H9 (cell line): ENCODE measurements at places on chromosomes 4 and X. TPM values are rescaled to one million over a fixed set of nuclear protein-coding genes. Genes with fewer than 3 reads are reported as not detected.

GRCh38 chr4:108902769-108903168 lies 139.9 kb upstream of the ETNPPL start:
- no peak for DNase-seq
- no peaks in the 10 kb centered on the region; the same call in 1 of the 2 replicates for H3K4me1 ChIP-seq
- no peaks in the 10 kb centered on the region for H3K27me3 ChIP-seq
- no peak overlapping the region for H3K27ac ChIP-seq
- no peak overlapping the region for H3K4me3 ChIP-seq
- H3K36me3 ChIP-seq: no peaks in the 10 kb centered on the region

DNA sequence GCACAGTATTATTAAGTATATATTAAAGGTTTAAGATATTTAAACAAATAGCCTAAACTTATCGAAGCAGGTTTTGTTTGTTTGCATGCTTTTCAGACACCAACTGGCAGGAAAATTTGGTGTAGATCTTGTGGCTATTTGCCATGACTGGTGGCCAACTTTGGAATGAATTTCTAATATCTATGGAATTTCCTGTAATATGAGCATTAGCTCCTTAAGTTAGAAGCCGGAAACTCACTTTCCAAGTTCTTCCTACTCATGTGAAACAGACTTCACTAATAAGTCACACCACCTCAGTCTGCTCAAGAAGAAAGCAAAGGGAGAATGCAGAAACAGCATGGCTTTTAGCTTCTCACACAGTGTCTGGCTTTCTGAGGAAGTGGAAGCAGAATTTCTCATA lies 563.9 kb downstream of the GRXCR1 start:
- H3K27ac ChIP-seq: no peak overlapping the region
- H3K4me1 ChIP-seq: no peaks in the 10 kb centered on the region; the same call in 1 of the 2 replicates
- H3K27me3 ChIP-seq: no peaks in the 10 kb centered on the region
- no peak for DNase-seq

DNA sequence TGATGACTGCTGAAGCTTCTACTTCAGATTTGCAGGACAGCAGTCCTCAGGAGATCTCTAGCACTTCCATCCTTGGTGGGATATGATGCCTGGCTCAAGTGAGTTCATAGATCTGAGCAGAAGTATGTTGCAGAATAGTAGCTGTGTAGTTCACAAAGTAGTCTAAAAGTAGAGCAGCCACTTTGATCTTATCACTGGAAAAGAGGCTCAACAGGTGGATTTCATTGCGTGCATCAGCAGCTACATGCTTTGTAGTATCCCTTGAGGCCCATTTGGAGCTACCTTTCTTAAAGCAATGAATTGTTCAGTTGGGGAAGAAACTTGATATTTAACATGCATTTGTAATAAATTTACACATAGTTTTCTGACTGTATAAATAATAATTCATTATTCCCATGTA lies 29.9 kb downstream of the BEX3 start:
- H3K4me1 ChIP-seq: no peaks in the 10 kb centered on the region
- no peak overlapping the region for H3K4me3 ChIP-seq
- H3K27ac ChIP-seq: no peak overlapping the region
- peaks cover 16% of the 10 kb centered on the region; the same call in 2 of the 3 replicates for H3K36me3 ChIP-seq
- H3K27me3 ChIP-seq: no peaks in the 10 kb centered on the region
- DNase-seq: no peak

GRCh38 chr4:7761720-7762119 lies 177.9 kb downstream of the AFAP1 start:
- H3K27me3 ChIP-seq: no peaks in the 10 kb centered on the region
- no peaks in the 10 kb centered on the region for H3K4me1 ChIP-seq
- no peak overlapping the region for H3K27ac ChIP-seq
- DNase-seq: peak; percentile 80
- H3K36me3 ChIP-seq: peaks cover 3% of the 10 kb centered on the region; the same call in 1 of the 3 replicates

DNA sequence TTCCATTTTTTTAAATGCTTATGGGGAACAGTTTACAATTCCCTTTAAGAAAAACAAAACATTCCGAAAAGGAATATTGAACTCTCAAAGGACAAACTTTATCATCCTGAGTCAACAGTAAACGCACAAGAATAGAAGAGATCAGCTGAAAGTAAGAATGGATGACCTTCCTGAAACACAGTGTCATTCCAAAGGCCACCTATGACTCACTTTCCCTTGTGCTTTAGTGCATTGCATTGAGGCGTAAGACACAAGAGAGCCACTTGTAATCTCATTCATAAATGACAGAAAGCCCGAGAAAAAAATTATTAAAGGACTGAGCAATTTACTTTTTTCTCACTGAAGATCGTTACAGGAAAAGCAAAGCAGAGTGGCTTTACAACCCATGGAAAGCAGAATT lies 1062.4 kb upstream of the DIAPH2 start:
- no peaks in the 10 kb centered on the region for H3K27me3 ChIP-seq
- DNase-seq: no peak
- H3K4me1 ChIP-seq: no peaks in the 10 kb centered on the region
- no peak overlapping the region for H3K27ac ChIP-seq
- no peak overlapping the region for H3K4me3 ChIP-seq

DNA sequence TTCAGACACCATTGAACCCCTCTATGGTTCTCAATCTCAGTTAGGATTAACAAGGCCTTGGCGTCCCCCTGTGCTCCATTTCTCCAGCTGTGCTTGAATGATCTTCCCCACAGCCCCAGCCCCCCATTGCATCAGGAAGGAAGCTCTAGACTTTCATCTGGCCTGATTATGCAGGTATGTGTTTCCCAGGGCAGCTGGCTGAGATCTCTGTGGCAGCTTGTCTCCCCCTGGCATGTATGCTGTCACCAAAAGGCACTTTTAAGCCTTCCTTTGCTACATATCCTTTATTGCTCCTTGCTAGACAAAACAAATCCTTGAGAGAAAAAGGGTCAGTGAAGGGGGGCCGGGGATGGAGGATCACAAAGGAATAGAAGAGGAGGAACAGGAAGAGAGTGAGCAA lies 1056.0 kb upstream of the SLIT2 start:
- peak overlapping the region; percentile 89 for H3K27ac ChIP-seq
- no peak overlapping the region for H3K4me3 ChIP-seq
- peak; percentile 77 for DNase-seq
- peaks cover 21% of the 10 kb centered on the region for H3K36me3 ChIP-seq

- no peaks in the 10 kb centered on the region for H3K4me1 ChIP-seq
- no peaks in the 10 kb centered on the region for H3K36me3 ChIP-seq
- H3K27ac ChIP-seq: no peak overlapping the region
- H3K27me3 ChIP-seq: no peaks in the 10 kb centered on the region
- no peak for DNase-seq
- no peak overlapping the region for H3K4me3 ChIP-seq
These were observed 24.1 kb downstream of the CXCL8 start for GRCh38 chr4:73764513-73764912.

GRCh38 chr4:143559757-143560147 lies 46.2 kb downstream of the SMARCA5 start:
- H3K27ac ChIP-seq: no peak overlapping the region
- no peaks in the 10 kb centered on the region for H3K4me1 ChIP-seq
- no peak overlapping the region for H3K4me3 ChIP-seq
- peak; percentile 49 for DNase-seq
- no peaks in the 10 kb centered on the region for H3K36me3 ChIP-seq

SPARCL1 gene
- 0.17 and 0.68 TPM in 2 replicates for total RNA-seq

ZNF280C gene
- total RNA-seq: 6.6 and 8.2 TPM in 2 replicates

IL1RAPL1 gene
- 0.31 and 0.33 TPM in 2 replicates for total RNA-seq

LRAT gene
- 20.4 and 20.7 TPM in 2 replicates for total RNA-seq

PF4V1 gene
- not detected in 2 replicates for total RNA-seq

OCIAD1 gene
- 168 and 169 TPM in 2 replicates for total RNA-seq

DUX4 gene
- not detected in 2 replicates for total RNA-seq

GABRG1 gene
- 0.11 TPM in 2 replicates for total RNA-seq

CFAP99 gene
- 0.13 and 0.35 TPM in 2 replicates for total RNA-seq

MAGEA8 gene
- total RNA-seq: not detected in 2 replicates
